ENCODE measurements at places on chromosomes 13 and 19.
A peak's percentile ranks its signal among the peaks of the same experiment; 100 is the strongest.

DNA sequence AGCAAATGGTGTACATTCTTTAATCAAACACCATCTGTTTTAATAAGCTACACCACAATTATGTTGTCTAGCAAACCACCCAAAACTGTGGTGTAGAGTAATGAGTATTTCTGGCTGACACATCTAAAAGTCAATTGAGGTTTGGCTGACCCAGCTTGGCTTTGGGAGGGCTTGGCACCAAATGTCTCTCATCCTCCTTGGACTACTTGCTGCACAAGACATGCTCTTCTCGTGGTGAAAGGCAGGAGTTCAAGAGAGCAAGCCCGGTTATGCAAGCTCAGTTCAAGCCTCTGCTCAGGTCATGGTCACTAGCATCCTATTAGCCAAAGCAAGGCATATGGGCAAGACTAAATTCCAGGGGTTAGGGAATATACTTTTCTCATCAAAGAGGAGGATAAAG lies 37.1 kb downstream of the LACC1 start:
- no peak for DNase-seq

GRCh38 chr19:10390652-10391286 lies 10.4 kb upstream of the TYK2 start:
- DNase-seq: peak; percentile 50

- no peak for DNase-seq
These were observed 51.6 kb upstream of the MIR17HG start for GRCh38 chr13:91295712-91296410.

GRCh38 chr13:99724633-99725517 lies 223.6 kb downstream of the TM9SF2 start:
- DNase-seq: no peak

- no peak for DNase-seq
These were observed 22.0 kb downstream of the MUC16 start for GRCh38 chr19:8988204-8988603.
